ENCODE measurements at places on chromosomes 12 and 14.
A peak's percentile ranks its signal among the peaks of the same experiment; 100 is the strongest.

DNA sequence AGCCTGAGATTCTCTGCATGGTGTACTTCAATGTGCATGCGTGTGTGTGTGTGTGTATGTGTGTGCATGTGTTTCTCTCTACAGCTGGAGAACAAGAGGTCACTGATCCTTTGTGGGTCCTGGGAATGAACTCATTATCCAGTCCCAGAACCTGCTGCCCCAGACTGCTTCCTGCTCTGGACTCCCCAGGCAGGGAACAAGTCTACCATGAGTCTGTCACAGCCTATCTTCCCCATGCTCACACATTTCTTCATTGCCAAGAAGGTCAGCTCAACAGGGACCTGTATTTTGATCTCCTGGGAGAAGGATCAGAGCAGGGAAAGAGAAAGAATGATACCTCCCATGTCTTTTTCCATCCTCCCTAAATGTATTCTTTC is 2.9 kb upstream of the AGAP2 start:
- DNase-seq = no peak

GRCh38 chr12:63822352-63822751 is 22.1 kb upstream of the SRGAP1 start:
- DNase-seq = no peak

DNA sequence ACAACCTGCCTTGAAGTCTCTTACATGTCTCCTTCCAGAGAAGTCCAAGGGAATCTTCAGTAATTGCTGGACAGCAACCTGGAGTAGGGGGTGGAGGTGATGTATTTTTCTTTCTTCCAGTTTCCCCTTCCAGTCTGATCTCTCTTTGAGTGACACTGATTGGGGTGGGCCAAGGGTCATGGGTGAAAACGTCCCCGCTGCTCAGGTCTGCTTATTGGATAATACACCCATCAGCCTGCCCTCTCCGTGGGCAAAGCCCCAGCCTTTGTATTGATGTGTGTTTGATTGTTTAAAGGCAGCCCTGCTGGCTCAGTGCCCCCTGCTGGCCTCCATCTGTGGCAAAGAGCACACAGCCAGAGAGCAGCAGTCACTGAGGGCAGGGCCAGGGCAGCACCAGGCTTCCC is 35.7 kb upstream of the ATP2A2 start:
- DNase-seq = peak; percentile 20

GRCh38 chr14:103450416-103450815 is 65.2 kb downstream of the MARK3 start:
- no peak for DNase-seq

GRCh38 chr12:133010657-133011297 is 24.6 kb downstream of the ZNF26 start:
- no peak for DNase-seq

DNA sequence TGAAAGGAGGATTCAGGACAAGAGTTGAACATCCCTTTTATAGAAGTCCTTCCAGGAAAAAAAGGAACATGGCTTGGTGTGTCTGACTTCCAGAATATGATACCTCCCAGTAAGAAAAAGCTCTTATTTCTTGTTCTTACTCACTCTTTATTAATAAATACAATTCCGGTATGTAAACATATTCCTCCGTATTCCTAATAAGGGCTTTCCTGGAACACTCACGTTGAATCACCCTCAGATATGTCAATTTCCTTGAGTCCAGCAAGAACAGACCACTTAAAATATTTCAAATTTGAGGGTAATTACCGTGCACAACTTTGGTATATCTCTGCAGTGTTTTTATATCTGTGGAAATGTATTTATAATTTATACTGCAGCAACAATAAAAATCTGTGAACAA is 385.6 kb downstream of the SYT1 start:
- no peak for DNase-seq

DNA sequence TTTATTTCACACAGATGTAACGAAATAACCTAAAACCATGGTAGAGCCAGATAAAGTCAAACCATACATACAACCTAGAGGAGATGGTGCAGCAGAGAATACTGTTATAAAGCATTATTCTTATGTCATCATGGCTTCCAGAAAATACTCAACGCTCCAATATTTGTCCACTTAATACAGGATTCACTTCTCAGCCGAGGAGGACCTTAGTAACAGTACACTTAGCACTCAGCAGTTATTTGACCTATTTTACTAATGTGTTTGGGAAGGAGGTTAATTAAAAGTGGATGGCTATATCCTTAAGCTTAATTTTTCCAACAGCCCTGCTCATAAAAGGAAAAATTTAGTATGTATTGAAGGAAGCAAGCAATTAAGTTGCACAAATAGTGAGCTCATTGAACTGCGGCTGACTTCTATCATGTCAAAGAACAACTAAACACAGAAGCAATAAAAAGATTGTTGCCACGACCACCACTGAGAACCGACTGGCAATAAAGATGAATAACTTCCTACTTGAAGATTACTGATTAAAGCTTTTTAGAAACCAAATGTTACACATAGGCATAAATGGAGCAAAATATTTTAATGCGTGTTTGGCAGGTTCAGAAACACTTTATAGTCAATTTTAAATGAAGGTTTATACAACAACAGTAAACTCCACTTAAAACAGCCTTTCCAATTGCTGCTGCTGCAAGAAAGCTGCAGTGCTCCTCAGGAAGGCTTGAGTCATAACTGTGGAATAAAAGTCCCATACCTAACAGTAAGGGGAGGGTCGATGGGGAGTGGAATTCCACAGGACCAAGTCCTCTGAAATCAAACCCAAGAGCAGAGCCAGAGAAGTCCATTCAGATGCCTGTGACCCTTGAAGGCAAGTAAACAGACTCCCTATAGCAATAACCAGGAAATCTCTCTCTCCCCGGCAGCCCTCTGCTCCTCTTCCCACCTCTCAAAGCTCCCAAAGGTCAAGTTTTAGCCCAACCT is 218.9 kb upstream of the CDKN3 start:
- DNase-seq = no peak

DNA sequence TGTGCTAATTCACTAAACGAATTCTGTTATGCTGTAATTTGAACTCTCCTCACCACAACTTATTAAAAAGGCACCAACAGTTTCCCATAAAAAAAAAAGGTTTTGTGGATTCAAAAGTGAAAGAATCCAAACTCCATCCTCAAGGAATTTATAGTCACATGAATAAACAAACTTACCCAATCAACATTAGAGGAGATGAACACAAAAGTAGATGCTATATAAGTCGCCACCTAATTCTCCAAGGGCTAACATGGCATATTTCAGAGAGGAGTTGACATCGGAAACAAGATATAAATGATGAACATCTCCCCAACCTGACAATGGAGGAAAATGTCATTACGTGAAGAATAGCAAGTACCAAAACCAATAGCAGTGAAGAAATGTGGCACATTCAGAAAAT is 265.5 kb upstream of the PRKD1 start:
- no peak for DNase-seq

- no peak for DNase-seq
Observed at GRCh38 chr12:480831-481816, 21.4 kb downstream of the B4GALNT3 start.

DNA sequence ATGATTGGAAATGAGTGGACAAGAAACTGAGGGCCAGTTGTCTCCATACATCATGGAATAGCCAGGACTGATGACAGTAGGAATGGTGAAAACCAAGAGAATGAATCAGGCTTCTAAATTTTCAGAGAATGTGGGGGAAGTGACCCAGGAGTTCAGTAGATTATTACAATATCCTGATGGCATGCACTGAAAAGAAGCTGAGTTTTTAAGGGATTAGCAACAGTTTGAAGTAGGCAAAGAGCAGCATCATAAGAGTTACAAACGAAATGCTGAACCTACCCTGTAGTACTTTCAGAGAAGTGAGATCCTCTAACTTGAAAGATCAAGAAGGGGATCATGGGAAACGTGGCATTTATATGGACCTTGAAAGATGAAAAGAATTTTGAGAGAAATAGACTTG is 13.2 kb downstream of the SLC2A14 start:
- DNase-seq = no peak

DNA sequence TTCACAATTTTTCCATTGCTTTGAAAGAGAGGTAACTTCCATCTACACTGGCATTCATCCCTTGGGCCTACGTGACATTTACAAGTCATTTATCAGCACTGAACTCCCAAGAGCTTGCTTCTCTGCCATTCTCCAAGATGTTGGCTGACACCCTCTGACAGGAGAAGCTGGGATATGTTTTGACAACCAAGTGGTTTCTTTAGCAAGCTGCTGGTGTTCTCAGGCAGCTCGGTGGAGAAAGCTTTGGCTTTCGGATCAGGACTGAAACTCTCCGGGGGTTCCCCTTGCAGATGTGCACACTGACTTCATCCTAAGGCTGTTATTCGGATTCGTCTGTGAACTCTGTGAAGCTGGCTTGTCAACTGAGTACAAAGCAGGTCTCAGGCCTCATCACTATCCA is 15.7 kb downstream of the KCNA5 start:
- DNase-seq = no peak

DNA sequence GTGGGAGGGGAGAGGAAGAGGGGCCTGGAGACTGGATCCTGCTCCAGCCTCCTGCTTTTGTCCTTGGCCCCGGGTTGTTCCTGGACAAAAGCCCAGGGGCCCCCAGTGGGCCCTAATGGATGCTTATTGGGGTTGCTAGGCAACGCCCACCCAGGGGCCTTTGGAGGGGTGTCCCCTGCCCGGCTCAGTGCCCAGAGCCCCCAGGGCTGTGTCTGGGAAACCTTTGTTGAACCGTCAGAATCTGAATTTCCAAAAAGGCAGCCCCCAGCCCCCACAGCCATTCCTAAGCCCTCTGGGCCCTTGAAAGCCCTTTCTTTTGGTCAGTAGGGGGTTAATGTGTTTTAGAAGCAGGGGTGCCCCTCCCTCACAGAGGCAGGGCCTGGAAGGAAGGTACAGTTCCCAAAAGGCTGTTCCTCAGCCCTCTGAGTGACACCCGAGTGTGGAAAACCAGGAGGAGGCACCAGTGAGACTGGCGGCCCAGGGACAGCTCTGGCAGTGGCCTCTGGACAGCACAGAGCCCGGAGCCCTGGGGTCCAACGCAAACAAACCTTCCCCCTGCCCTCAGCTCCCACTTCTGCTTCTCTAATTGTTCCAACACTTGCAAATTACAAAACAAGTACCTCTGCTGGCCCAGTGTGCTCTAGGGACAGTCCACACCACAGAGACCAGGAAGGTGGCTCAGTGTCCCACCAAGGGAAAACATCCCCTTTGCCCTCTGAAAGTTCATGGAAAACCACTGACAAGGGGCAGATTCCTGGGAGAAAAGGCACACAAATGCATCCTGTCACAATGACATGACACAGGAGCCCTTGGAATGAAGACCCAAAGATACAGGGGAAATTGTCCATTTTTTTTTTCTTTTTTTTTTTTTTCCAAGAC is 19.4 kb downstream of the HHIPL1 start:
- DNase-seq = no peak

GRCh38 chr14:69882116-69882864 is 3.1 kb downstream of the SMOC1 start:
- DNase-seq = no peak

All from stimulated activated CD4-positive, alpha-beta T cell treated with anti-CD3 and anti-CD28 coated beads, Interleukin-1b, Interleukin-23, amount 100 ng/mL, for 24 hours (primary cell).